ENCODE measurements at places on chromosomes 6 and 20. TPM values are rescaled to one million over a fixed set of nuclear protein-coding genes. Genes with fewer than 3 reads are reported as not detected.

DNA sequence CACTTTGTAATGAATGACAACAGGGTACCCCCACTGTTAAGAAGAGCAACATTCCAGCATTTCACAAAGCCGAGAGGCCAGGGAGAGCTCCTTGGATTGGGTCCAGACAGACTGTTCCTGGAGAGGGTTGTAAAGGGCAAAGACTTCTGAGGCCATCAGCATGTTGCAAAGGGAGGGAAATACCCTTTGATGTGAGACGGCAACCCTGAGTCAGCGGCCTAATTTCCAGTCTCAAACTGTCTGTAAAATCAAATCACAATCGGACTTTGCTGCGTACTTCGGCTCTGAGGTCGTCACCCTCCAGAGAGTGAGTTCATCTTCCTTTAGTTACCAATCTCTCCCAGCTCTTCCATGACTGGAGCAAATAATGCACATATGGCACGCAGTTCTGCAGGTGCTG is 101.0 kb upstream of the DTNBP1 start:
- no peak for DNase-seq
- peaks cover 2% of the 10 kb centered on the region for H3K27me3 ChIP-seq
- H3K4me3 ChIP-seq = no peak overlapping the region
- no peak overlapping the region for H3K27ac ChIP-seq
- H3K4me1 ChIP-seq = no peaks in the 10 kb centered on the region

- H3K4me1 ChIP-seq = peaks cover 7% of the 10 kb centered on the region
- H3K27ac ChIP-seq = no peak overlapping the region
- peaks cover 3% of the 10 kb centered on the region for H3K27me3 ChIP-seq
Measured at GRCh38 chr6:138692978-138693909, 80.3 kb upstream of the CCDC28A start.

DNA sequence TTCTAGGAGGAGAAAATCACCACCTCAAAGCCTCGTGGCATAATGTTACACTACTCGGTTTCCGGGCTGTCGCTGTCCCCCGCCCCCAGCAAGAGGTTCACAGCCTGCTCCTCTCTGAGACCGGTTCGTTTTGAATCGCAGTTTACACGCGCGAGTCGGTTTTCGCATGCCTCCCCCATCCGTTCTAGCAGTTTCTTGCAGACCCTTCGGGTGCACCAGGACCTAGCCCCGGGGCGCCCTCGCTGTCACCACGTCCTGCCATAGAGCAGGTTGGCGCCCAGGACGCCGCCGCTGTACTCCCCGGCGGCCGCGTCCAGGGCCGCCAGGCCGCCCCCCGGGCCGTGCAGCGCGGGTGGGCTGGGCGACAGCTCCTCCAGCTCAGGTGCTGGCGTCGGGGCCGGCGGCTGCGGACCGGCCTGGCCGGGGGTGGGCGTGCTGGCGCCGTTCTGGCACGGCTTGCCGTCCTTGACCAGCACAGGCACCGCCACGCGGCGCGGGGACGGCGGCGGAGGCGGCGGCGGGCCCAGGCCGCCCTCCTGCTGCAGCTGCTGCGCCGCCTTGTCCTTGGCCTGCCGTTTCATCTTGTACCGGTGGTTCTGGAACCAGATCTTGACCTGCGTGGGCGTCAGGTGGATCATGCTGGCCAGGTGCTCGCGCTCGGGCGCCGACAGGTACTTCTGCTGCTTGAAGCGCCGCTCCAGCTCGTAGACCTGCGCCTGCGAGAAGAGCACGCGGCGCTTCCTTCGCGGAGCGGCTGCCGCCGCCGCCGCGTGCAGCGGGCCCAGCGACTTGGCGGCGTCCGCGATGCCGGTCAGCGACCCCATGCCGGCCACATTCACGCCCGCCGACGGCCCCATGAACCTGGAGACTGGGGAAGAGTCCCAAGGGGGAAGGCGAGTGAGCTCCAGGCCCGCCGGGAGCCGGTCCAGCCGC is 1.4 kb downstream of the NKX2-4 start:
- H3K4me1 ChIP-seq = peaks cover 7% of the 10 kb centered on the region
- H3K27me3 ChIP-seq = peaks cover 30% of the 10 kb centered on the region
- DNase-seq = peak; percentile 66
- H3K36me3 ChIP-seq = no peaks in the 10 kb centered on the region
- peak overlapping the region; percentile 59 for H3K4me3 ChIP-seq
- no peak overlapping the region for H3K27ac ChIP-seq

- no peak for DNase-seq
- H3K4me1 ChIP-seq = no peaks in the 10 kb centered on the region
- H3K27ac ChIP-seq = no peak overlapping the region
- H3K27me3 ChIP-seq = no peaks in the 10 kb centered on the region
- H3K36me3 ChIP-seq = no peaks in the 10 kb centered on the region
Measured at GRCh38 chr6:110282412-110282811, 75.7 kb downstream of the METTL24 start.

ANGPT4 gene
- total RNA-seq = not detected

ZNF334 gene
- 0.25 TPM for total RNA-seq

ADGRB3 gene
- total RNA-seq = not detected

- H3K27me3 ChIP-seq = no peaks in the 10 kb centered on the region
- H3K4me3 ChIP-seq = no peak overlapping the region
- DNase-seq = no peak
Measured at GRCh38 chr20:2624190-2624589, 28.2 kb upstream of the NOP56 start.

DNA sequence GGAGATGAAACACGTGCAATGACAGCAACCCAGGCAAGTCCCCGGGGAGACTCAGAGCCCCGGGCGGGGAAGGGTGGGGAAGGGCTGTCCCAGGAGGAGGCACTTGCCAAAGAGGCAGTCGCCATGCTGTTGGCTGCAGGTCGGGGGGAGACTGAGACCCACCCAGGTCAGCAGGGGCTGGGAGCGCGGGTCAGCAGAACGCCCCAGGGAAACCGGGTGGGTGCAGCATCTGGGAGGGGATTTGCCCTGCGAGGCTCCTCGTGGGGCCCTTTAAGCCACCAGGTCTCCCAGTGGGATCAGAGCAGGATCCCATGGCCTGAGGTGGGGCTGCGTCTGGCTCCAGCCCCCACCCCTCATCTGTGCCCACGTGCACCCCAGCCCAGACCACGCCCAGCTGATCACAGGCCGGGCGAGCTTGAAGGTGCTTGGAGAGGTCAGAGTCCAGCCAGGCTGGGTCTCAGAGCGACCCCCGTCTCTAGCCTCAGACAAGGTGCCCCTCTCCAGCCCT is 65.5 kb downstream of the YTHDF1 start:
- H3K4me3 ChIP-seq = no peak overlapping the region
- H3K27ac ChIP-seq = no peak overlapping the region
- no peaks in the 10 kb centered on the region for H3K27me3 ChIP-seq
- H3K4me1 ChIP-seq = no peaks in the 10 kb centered on the region
- DNase-seq = no peak

GRCh38 chr20:46614503-46614902 is 36.8 kb downstream of the SLC13A3 start:
- H3K27ac ChIP-seq = no peak overlapping the region
- no peaks in the 10 kb centered on the region for H3K4me1 ChIP-seq
- H3K36me3 ChIP-seq = no peaks in the 10 kb centered on the region
- H3K27me3 ChIP-seq = peaks cover 4% of the 10 kb centered on the region
- no peak overlapping the region for H3K4me3 ChIP-seq
- DNase-seq = no peak

DNA sequence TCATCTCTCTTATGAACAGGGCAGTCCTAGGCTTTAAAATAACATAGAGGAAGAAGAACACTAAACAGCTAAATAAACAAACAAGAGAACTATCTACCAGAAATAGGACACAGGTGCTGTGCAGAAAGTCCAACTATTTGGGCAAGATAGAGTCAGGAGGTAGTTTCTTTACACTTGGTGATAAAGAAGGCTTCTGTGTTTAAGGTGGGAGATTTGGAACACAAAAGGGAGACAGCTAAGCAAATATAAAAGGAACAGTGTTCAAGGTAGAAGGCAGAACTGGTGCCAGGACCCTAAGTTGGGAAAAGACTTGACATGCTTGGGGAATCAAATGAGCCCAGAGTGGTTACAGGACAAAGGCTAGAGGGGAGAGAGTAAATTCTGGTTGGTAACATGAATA is 110.5 kb downstream of the MANEA start:
- no peaks in the 10 kb centered on the region for H3K36me3 ChIP-seq
- no peak overlapping the region for H3K27ac ChIP-seq
- no peaks in the 10 kb centered on the region for H3K27me3 ChIP-seq
- H3K4me3 ChIP-seq = no peak overlapping the region
- no peak for DNase-seq

- no peak overlapping the region for H3K4me3 ChIP-seq
- H3K27ac ChIP-seq = no peak overlapping the region
- no peaks in the 10 kb centered on the region for H3K4me1 ChIP-seq
Measured at GRCh38 chr20:23008667-23009066, 26.4 kb upstream of the SSTR4 start.

DNA sequence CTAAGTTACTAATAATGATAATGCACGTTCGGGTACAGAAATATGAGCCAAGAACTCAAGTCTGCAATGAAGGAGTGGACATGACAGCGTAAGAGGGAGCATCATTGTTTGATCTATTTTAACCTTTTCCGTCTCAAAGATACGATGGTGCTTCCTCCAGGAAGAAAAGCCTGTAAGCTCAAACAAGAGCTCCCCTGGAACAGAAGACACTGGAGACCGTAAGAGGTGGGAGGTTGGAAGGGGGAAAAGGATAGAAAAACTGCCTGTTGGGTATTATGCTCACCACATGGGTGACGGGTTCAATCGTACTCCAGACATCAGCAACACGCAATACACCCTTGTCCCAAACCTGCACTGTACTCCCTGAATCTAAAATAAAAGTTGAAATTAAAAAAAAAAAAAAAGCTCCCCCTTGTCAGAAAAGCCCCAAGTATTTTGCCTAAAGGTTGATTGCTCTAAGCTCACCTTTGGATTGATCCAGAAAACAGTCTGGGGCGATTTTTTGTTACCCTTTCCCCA is 180.5 kb downstream of the TRIM27 start:
- no peaks in the 10 kb centered on the region for H3K4me1 ChIP-seq
- no peak overlapping the region for H3K4me3 ChIP-seq
- no peak overlapping the region for H3K27ac ChIP-seq
- DNase-seq = no peak

DNA sequence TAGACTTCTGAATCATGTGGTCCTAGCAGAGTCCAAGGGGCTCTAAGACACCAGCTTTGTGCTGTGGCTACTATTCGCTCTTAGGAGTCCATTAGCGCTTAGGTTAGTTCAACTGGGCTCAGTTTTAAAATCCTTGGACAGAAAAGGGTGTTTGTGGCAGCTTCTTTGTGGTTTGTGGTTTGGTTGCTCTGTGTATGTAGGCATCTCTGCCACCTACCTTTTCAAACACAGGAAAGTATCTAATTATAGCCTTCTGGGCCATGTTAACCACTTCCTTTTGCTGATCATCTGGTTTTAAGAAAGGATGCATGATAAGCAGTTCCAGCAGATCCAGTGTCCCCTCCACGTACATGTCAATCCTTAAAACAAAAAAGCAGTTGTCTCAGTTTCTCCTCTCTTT is 10.8 kb downstream of the GSTA4 start:
- peak; percentile 29 for DNase-seq
- H3K4me3 ChIP-seq = peak overlapping the region; percentile 0
- H3K27me3 ChIP-seq = no peaks in the 10 kb centered on the region

VPS16 gene
- 44.5 TPM for total RNA-seq

GRCh38 chr6:36779227-36779626 is 60.0 kb downstream of the CPNE5 start:
- no peak overlapping the region for H3K27ac ChIP-seq
- no peaks in the 10 kb centered on the region for H3K4me1 ChIP-seq
- H3K27me3 ChIP-seq = no peaks in the 10 kb centered on the region
- H3K4me3 ChIP-seq = no peak overlapping the region
- no peaks in the 10 kb centered on the region for H3K36me3 ChIP-seq
- DNase-seq = no peak

RUNX2 gene
- 14.4 TPM for total RNA-seq

- H3K27ac ChIP-seq = no peak overlapping the region
- H3K36me3 ChIP-seq = no peaks in the 10 kb centered on the region
- DNase-seq = no peak
- no peaks in the 10 kb centered on the region for H3K4me1 ChIP-seq
- no peaks in the 10 kb centered on the region for H3K27me3 ChIP-seq
Measured at GRCh38 chr20:43392561-43392960, 65.1 kb upstream of the SRSF6 start.

ZSCAN26 gene
- 9.0 TPM for total RNA-seq

DNA sequence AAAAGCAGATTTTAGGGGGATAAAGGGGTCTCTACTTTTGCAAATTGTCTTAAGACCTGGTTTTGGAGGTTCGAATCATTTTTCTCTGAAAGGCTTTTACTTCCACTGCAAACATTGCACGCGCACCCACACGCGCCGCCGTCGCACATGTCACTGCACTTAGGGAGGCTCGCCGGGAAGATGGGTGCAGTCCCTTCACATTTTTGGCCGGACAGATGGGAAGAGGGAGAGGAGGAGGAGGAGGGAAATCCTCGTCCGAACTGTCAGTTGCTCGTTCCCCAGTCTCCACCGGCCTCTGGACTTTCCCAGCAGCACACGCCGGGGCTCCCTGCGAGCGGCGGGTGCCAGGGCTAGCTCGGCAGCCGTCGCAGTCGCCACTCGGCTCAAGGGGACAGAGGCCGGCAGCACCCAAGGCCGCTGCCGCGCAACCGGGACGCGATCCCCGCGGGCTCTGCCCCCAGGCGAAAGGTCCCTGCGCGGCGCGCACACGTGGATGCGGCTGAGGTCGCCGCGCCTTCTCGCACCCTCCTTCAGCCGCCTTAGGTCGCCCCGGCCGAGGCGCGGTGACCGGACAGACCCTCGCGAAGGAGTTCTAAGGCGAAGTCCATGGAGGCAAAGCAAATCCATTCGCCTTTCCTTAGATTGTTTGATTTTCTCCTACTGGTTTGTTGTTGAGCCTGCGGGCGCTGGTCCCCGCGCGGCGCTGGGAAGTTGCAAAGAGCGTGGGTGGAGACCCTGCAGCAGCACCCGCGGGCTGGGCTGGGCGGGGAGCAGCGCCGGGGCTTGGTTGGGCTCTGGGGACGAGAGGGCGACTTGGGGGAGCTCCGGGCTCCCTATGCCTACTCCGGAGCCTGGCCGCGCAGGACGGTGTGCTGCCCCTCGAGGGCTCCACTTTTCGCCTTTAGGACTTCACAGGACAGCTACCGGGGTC is 1.2 kb downstream of the MYB start:
- peak overlapping the region; percentile 98 for H3K4me3 ChIP-seq
- no peak overlapping the region for H3K27ac ChIP-seq
- H3K4me1 ChIP-seq = peaks cover 21% of the 10 kb centered on the region
- no peaks in the 10 kb centered on the region for H3K36me3 ChIP-seq
- peak; percentile 24 for DNase-seq
- no peaks in the 10 kb centered on the region for H3K27me3 ChIP-seq

- H3K27ac ChIP-seq = no peak overlapping the region
- no peaks in the 10 kb centered on the region for H3K4me1 ChIP-seq
- H3K36me3 ChIP-seq = no peaks in the 10 kb centered on the region
Measured at GRCh38 chr6:164359441-164359840, 944.9 kb downstream of the QKI start.

REM1 gene
- not detected for total RNA-seq

DNA sequence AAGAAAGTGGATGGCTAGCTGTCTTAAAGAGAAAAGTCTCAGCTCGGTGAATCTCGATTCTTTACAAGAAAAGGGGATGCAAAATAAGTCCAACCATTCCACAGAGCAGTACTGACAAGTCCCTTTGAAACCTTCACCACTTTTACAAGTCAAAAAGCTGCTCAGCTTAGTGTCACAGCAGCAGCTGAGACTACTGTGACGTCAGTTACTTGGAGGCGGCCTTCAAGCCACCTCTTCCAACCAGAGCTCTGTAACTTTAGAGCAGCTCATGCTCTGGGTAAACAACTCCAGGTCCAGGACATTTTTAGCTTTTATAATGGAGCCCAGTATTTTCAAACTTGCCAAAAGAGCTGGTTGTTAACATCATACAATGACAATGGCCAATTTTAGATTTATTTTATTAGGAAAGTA is at the start of gene KIAA0408:
KIAA0408 (minus strand) TSS at position 159 of the 411 bp plus-strand sequence. CDS start 5,408 bp downstream, outside the sequence.
- H3K36me3 ChIP-seq = no peaks in the 10 kb centered on the region
- DNase-seq = no peak
- no peak within 1 kb of the TSS for H3K27ac ChIP-seq

Data from T-cell (primary cell).